Suppressor macrophage treated with lipopolysaccharide for 1 hour (primary cell): ENCODE measurements at places on chromosomes 12 and 14.

- peak; percentile 89 for DNase-seq
Observed at GRCh38 chr14:105491366-105491973, 424 bp downstream of the TEDC1 start.

GRCh38 chr12:124829008-124829707 lies 34.5 kb downstream of the SCARB1 start:
- peak; percentile 19 for DNase-seq

- peak; percentile 65 for DNase-seq
Observed at GRCh38 chr12:55743406-55744339, 751 bp downstream of the GDF11 start.

GRCh38 chr14:52906141-52906601 lies 44.7 kb downstream of the FERMT2 start:
- DNase-seq, result peak; percentile 25

DNA sequence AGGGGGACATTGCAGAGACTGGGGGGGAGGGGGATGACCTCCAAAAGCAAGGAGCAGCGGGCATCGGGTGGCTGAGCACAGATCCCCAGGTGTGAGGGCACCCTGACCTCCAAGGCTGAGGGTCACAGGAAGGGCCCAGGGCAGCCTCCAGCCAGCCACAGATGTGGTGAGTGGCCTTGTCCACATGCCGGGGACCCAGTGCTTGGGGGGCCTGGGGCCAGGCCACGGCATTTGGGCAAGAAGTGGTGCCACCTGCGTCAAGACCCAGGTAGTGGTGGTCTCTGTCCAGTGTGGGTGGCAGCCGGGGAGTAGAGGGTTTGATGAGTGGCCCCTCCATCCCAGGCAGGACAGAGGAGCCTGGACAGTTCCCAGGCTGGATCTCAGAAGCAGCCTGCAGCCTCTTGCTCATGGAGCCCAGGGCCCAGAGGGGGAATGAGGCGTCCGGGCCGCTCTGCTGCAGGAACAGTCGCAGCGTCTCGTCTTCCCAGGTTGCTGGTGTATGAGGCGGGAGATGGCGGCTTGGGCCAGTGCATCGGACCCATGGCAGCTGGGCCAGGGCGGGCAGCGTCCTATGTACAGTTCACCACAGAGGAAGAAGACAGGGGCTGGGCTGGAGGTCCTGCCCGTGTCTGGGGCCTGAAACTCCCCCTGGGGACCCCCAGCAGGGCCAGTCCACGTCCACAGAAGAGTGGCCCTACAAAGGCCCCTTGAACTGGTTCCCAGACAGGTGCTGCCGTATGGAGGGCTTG lies 33.5 kb downstream of the CCNK start:
- no peak for DNase-seq

DNA sequence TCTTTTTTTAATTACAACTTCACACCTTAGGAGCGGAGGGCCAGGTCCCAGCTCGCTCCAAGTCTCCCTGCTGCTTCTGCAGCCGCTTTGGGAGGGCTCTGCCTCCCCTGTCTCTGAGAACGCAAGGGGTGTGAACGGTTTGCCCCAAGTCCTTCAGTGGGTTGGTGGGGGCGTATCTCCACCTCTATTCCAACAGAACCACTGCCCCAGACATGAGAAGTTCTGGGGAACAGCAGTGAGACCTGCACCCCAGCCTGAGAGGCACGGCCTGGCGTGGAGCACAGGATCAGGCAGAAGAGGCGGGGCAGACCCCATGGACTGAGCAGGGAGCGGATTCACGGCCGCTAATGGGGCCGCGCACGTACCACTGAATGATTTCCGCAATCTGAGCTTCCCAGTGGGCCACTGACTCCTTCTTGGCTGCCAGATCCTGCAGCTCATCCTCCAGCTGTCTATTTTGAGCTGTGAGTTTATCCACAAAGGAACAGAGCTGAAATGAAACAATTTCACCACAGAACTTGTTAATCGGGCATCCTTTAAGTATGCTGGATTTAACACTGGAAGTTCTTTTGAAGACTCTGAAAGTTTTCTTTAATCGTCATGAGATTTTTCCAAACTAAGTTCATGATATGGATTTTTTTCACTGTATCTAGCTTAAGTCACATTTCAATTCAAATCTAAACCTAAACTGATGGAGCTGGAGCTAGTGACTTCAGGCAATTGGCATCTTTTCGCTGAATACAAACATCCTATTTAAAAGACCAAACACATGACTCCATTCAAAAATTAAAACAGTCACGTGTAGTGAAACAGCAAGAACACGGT lies 44.4 kb downstream of the AMN start:
- no peak for DNase-seq

DNA sequence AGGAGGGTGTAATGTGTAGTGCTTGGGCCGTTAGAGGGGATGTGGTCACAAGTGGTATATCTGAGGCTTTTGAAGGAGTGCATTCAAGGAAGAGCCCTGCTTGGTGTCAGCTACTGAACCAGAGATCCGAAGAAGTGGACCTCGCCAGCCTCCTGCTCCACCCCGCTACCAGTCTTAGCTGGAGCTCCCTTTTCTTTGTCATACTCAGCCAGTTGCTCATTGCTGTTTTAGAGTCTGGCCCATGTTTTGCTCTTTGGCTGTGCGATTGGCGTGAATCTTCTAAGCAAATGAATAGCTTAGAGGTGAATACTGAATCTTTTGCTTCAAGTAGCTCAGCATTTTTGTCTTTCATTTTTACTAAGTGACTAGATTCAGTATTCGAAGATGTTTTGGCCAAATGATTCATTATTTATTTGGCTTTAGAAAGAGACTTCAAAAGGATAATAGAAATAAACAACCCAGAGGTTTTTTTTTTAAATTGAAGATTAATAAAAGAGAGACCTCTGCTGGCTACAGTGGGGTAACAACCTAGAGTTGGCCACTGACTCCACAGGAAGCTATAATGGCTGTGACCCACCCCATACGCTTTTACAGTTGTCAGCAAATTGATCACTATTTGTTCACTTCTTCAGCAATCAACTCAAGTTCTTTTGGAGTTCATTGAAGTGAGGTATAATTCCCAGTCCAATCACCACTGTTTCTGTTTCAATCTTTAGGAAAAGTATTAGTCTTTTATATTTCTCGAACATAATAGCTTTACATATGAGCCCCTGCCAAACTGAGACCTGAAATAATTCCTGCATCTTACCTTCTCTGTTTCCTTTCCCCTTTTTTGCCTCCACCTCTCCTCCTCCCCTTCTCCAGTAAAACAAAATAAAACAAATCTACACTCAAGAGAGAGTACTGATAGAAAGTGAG lies 19.9 kb downstream of the CDKN1B start:
- peak; percentile 73 for DNase-seq

GRCh38 chr14:96279564-96279963 lies 23.6 kb downstream of the BDKRB1 start:
- DNase-seq, result no peak

DNA sequence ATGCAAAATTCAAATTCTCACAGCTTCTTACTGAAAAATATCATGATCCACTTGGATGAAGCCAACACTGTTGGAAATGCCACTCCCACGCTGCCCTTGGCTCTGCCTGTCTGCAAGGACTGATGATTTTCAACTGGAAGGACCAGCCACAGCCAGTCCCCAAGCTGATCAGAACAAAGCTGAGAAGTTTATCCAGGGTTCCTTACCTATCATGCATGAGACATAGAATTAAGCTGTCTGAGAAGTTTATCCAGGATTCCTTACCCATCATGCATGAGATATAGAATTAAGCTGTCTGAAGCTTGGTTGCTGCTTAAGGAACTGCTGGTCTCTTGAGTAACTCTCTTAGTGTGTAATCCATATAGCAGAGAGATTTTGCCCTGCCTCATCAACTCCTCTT lies 159.8 kb upstream of the TMEM260 start:
- no peak for DNase-seq

GRCh38 chr12:121787063-121788025 lies 6.1 kb downstream of the RHOF start:
- DNase-seq, result no peak

- peak; percentile 81 for DNase-seq
Observed at GRCh38 chr14:22646570-22647254, 2.6 kb upstream of the OR6J1 start.

- DNase-seq, result peak; percentile 44
Observed at GRCh38 chr12:19131025-19131444, 1.5 kb downstream of the PLEKHA5 start.

DNA sequence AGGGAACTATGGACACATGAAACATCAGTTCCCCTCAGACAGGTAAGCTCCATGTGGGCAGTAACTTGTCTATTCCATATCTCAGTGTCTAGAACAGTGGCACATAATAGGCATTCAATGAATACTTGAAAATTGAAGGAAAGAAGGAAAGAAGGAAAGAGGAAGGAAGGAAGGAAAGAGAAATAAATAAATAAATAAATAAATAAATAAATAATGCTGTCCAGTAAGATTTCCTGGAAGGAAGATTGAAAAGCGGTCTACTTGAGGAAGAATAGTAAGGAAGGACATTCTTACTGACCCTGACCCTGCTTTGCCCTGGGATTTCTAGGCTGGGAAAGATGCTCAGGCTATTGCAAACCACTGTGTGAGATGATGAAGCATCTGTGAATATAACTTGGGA lies 91.5 kb downstream of the PTPRR start:
- DNase-seq, result no peak

- no peak for DNase-seq
Observed at GRCh38 chr14:58301416-58301815, 3.1 kb downstream of the ARID4A start.

GRCh38 chr12:28827861-28828260 lies 321.2 kb upstream of the FAR2 start:
- DNase-seq, result no peak

GRCh38 chr12:71865166-71865713 lies 25.7 kb downstream of the TBC1D15 start:
- no peak for DNase-seq

GRCh38 chr12:47236109-47236714 lies 156.5 kb upstream of the AMIGO2 start:
- DNase-seq, result no peak

DNA sequence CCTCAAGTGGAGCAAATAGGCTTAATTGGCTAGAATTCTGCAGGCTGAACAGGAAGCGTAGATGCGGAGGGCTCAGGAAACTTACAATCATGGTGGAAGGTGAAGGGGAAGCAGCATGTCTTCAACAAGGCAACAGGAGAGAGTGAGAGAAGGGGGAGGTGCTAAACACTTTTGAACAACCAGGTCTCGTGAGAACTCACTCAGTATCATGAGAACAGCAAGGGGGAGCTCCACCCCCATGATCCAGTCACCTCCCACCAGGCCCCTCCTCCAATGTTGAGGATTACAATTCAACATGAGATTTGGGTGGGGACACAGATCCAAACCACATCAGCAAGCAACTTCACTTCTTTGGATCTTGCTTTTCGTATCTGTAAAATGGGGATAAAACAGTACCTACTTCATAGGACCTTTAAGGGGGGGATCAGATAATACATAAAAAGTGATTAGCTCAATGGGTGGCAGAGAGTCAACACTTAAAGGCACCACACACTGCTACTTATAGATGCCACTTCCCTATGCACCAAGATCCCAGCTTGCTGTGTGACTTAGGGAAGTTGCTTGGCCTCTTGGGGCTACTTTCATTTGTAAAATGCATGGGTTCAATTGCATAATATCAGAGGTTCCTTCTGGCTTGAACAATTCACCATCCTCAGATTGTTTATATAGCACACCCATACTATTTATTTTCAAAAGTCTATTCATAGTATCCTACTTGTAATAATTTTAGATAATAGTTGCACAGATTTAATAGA lies 184.8 kb upstream of the RPH3A start:
- DNase-seq, result peak; percentile 55

- no peak for DNase-seq
Observed at GRCh38 chr12:65534238-65534841, 255.9 kb downstream of the MSRB3 start.

- no peak for DNase-seq
Observed at GRCh38 chr14:62614122-62614521, 431.1 kb downstream of the KCNH5 start.

- peak; percentile 97 for DNase-seq
Observed at GRCh38 chr14:81401420-81402122, 1.4 kb upstream of the STON2 start.

DNA sequence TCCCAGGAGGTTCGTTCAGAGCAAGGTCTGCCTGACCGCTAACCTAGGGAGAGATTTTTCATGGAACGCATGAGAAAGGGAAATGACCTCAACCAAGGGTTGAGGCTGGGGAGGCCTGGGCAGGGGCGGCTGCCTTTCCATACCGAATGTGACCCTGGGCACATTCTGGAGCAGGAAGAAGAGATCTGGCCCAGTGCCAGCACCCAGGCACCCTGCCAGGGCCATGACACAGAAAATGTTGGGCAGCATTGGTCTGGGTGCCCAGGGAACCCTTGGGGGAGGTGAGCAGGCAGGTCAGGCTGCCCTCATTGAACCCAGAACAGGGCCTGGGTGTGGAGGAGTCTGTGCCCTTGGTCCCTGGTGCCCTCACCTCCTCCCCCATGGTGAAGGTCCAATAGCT lies 106.8 kb downstream of the CALM1 start:
- no peak for DNase-seq

DNA sequence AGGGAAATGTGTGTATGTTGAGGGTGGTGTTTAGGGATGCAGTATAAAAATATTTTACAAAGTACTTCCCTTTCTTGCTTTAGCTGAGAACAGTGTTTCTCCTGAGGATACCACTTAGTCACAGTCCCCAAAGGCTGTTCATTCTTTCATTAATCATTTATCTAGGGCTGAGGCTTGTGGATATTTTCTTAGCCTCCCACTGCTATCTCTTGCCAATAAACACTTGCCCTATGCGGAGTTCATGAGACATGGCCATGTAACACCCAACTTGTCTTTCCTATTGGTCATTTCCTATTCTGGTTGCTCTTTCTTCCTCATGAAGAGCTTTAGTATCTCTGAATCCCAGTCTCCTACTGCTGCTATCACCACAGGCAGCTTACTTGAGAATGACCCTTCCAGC lies 75.1 kb downstream of the ETNK1 start:
- peak; percentile 26 for DNase-seq

DNA sequence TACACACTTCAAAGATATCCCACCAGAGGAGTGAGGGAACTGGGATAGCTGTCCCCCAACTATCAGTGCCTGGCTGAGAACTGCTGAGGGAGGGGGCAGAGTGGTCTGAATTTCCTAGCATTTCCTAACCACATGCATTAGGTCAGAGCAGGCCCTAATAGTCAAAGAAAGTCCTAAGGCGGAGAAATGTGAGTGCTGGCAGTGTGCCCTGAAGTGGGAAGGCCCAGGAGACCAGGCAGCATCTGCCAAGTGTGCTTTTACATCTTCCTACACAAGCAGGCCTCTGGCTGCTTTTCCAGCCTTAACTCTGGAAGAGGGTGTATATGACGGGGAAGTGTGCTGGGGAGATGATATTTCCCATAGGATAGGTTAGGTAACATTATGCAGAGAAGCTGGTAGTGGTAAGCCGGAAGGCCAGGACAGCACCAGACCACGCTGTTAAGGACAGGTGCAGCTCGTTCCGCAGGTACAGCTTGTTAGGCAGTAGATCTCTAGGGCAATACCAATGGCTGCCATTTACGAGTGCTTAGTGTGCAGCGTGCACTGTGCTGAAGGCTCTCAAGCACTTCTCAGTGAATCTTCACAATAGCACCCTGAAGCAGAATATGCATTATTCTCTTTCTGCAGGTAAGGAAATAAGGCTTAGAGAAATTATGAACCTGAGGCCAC lies 9.1 kb upstream of the CCDC198 start:
- no peak for DNase-seq
